ENCODE measurements at places on chromosomes 12 and 14.

GRCh38 chr14:91837076-91837475 is 30.3 kb downstream of the TC2N start:
- no peak for DNase-seq

DNA sequence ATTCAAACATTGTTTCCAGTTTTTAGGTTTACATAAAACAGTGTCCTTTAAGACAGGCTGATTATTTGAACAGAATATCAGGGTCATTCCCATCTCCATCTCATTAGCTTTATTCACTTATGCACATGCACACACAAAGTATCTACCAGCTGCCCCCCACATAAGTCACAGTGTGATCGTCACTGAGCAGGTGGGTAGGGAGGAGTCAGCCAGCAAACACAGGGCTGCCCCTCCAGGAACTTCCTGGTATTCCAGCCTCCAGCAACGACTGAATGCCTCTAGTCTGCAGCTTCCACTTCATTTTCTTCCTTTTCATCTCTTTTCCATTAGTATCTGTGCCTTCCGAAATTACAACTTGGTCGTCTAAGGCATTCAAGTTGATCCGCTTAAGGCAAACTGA is 48.8 kb upstream of the FOXN3 start:
- no peak for DNase-seq

DNA sequence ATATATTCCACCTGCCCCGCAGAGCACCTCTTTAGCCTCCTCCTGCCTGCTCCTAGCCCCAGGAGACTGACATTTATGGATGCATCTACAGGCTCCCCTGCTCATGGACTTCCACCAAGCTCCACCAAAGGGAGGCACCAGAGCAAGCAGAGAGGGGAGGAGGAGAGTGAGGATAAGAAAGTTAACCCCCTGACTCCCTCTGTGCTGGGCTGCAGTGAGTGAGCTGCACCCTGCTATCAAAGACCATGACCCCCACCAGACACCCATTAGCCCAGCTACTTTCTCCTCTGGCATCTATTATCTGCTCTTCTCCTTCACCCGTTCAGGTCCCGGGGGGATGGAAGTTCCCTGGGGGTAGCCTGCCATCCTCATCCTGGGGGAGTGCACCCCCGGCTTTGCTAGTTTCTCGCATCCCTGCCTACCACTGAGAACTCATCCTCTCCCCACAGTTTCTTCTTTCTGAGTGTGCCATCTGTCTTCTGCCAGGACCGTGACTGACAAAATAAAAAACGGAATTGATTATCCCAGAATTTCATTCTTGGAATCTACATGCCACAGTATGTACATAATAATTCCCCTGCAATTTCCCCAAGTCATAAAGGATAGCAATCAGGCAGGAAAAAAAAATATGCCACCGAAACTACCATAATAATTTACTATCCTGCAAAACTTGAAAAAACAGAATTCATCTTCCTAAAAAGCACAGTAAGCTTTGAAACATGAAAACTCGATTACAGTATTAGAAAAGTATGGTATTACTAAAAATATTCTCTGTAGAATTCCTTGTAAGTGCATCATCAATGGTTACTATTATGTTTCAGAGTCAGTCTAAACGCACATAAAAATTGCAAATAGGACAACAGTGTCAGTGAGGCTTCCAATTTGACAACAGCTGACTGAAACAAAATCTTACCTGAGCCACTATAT is 45.2 kb downstream of the FOXN3 start:
- DNase-seq = no peak

GRCh38 chr12:108814462-108815211 is 42.7 kb downstream of the SSH1 start:
- DNase-seq = no peak

DNA sequence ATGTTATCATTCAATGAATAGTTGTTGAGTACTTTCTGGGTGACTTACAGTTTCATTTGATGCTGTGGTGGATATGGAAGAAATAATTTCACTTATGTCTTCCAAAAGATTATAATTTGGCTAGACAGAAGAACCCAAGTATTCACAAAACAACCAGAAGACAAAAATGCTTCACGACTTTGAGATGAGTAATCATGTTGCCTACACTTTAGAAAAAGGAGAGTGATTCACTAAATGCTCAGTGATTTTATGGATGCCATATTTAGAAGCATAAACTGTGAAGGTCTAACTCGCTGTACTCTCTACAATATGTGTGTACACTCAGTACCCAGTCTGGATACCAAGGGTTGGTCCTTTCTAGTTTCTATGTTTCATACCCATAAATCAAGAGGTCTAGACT is 101.3 kb upstream of the E2F7 start:
- no peak for DNase-seq

GRCh38 chr14:87955501-87955900 is 37.5 kb downstream of the GALC start:
- DNase-seq = peak; percentile 24

GRCh38 chr12:59282999-59283398 is 312.8 kb upstream of the SLC16A7 start:
- DNase-seq = no peak

DNA sequence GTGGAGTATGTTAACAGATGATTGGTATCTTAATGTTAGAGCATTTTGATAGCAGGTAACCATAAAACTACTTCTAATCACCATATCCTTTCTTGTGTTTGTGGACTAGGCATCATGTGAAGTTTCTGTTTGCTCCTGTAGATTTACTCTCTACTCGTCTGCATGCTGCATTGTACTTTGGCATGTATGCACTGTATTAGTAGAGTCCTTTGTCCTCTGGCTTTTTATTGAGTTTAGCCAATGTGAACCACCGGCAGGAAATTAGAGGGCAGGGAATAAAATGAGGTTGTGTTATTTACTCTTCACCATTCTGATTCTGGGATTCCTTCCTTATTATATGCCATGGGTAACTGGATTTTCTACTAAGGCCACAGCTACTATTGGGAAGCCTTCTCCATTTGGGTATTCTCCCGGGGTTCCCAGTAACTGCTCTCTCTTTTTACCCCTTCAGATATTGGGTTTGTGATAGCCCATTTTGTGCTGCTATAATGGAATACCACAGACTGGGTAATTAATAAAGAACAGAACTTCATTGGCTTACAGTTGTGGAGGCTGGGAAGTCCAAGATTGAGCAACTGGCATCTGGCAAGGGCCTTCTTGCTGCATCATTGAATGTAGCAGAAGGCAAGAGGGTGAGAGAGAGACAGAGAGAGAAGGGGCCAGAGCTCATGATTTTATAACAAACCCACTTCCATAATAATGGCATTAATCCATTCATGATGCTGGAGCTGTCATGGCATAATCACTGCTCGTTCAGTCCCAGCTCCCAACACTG is 22.4 kb downstream of the FAM177A1 start:
- peak; percentile 78 for DNase-seq

GRCh38 chr12:67088401-67089118 is 180.6 kb upstream of the CAND1 start:
- no peak for DNase-seq

- no peak for DNase-seq
Measured at GRCh38 chr14:69910871-69911270, 31.7 kb downstream of the SMOC1 start.

- DNase-seq = no peak
Measured at GRCh38 chr12:41013881-41014642, 174.1 kb upstream of the PDZRN4 start.

DNA sequence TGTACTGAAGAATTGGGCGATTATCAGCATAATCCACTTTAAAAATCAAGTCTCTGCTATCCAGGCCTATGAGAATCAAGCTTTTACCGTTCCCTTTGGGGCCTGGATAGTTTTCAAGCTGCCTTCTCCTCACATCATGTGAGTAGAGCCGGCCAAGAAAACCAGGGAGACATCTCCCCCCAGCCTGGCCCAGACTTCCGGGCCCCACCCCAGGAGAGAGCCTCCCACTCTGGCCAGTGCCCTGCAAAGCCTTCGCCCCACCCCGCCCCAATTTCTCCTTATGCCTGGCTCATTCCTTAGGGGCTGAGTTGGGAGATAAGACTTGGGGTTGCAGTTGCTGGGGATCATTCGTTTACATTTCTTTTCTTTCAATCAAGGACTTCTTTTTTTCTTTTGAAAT is 1.4 kb upstream of the TMEM132C start:
- no peak for DNase-seq

GRCh38 chr12:70165450-70165849 is 77.8 kb upstream of the CNOT2 start:
- no peak for DNase-seq

DNA sequence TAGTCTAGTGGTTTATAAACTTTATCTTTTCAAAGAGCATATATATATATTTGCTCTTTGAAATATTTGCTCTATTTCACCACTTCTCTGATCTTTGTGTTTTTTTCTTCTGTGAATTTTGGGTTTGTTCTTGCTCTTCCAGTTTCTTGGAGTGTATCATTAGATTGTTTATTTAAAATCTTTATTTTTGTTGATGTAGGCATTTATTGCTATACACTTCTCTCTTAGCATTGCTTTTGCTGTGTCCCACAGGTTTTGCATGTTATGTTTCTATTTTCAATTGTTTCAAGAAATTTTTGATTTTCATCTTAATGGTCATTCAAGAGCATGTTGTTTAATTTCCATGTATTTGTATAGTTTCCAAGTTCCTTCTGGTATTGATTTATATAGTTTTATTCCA is 69.1 kb downstream of the BRMS1L start:
- DNase-seq = no peak

Measured in inflammatory macrophage treated with lipopolysaccharide for 4 hours (primary cell).